ENCODE measurements at places on chromosomes 16 and 17.
A peak's percentile ranks its signal among the peaks of the same experiment; 100 is the strongest.

- DNase-seq, result no peak
These were observed 14.3 kb upstream of the NAGLU start for GRCh38 chr17:42521666-42522262.

DNA sequence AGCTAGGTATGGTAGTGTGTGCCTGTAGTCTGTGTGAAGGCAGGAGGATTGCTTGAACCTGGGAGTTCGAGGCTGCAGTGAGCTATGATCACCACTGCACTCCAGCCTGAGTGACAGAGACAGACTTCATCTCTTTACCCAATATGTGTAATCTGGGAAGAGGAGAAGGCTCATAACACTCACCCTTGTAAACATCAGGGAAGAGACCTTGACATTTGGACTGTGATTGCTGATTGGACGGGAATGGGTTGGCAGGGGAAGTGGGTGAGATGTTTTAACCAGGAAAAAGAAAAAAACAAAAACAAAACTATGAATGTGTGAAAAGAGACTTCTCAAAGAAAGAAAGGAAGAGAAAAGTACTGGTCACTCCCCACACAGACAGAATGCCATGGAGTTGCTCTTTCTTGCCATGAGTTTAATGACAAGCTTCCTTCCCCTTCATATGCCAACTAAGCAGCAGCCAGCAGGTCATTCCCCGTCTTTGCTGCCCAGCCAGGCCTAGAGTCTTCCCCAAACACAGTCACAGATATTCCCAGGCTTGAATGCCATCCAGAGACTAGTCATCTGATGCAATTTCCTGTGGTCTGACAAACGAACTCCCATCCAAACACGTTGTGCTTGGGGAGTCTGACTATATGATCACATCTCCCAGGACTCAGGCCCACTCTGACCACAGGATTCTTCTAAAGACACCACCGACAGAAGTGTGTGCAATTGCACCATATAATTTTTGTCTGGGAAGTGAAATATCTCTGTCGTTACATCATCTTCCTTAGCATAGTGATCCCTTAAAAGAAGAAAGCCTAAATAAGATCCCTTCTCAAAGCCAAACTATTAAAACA, 3.6 kb upstream of the XAF1 start:
- DNase-seq, result no peak

GRCh38 chr16:27193300-27193990, 9.9 kb upstream of the KDM8 start:
- no peak for DNase-seq

GRCh38 chr16:89041571-89042481, 51.8 kb upstream of the ACSF3 start:
- DNase-seq, result no peak

DNA sequence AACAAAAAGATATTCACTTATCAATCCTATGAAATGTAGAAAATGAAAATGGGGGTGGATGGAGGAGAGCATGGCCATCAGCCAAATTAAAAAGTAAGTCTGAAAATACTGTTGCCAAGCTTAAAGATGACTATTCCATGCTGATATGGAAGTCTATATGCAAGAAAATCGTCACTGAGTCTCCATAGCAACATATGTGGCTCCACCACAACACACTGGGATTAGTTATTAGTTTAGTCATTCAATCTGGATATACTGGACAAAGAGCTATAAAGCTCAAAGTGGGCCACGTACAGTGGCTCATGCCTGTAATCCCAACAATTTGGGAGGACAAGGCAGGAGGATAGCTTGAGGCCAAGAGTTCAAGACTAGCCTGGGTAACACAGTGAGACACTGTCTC, 24.7 kb upstream of the PSMD7 start:
- no peak for DNase-seq

DNA sequence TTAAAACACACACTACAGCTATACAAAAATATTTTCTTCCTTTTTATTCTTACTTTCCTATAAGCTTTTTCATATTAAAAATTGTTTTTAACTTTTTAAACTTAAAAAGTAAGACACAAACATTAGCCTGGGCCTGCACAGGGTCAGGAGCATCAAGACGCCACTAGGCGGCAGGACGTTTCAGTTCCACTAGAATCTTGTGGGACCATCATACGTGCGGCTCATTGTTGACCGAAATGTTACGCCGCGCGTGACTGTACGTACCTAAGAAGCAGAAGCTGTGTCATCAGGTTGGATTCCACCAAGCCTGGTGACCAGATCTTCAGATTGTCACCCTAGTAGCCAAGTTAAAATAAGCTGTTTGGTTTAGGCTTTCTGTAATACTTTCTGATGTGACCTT, 47.1 kb downstream of the USP10 start:
- no peak for DNase-seq

DNA sequence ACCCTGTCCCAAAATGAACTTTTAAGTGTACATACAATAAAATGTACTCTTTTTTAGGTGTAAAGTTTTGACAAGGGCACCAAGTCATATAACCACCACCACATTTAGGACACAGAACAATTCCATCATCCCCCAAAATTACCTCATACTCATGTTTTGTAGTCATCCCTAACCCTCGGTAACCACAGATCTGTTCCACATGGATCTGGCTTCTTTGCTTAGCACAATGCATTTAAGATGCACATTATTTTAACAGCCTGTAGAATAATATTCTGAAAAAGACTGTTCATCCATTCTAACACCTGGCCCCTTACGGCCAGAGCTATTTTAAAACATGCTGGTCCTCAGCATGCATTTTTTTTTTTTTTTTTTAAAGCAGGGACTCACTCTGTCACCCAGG, 25.2 kb upstream of the CFAP20 start:
- DNase-seq, result no peak

DNA sequence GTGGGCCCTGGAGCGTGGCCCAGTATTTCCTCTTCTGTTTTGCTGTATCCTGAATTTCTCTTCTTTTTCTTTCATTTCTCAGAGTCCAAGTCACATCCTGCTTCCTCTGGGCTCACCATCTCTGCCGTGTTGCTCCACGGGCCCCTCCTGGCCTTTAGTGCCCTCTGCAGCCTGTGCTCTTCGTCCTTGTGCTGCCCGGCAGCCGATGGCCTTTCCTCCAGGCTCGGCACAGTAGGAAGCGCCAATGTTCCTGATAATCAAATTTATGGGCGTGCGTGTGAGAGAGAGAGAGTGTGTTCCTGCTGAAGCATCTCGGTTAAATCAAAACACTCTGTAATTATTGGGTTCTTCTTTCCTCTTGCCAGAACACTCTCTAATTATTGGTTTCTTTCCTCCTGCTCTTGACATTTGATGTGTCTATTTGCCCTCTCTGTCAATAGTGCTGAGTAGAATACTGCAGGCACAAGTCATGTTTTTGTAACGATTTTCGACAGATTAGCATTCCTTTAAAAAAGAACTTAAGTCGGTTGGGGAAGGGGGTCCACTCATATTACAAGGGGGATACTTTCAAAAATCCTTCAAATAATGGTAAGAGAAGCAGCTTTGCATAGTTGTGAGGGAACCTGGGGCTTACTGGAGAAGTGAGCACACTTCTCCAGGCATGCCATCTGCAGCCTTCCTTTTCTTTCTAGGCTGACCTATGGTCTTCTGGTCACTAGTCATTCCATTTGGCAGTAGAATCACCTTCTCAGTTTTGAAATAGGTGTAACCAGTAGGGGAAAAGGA, 126.6 kb downstream of the RPTOR start:
- no peak for DNase-seq

DNA sequence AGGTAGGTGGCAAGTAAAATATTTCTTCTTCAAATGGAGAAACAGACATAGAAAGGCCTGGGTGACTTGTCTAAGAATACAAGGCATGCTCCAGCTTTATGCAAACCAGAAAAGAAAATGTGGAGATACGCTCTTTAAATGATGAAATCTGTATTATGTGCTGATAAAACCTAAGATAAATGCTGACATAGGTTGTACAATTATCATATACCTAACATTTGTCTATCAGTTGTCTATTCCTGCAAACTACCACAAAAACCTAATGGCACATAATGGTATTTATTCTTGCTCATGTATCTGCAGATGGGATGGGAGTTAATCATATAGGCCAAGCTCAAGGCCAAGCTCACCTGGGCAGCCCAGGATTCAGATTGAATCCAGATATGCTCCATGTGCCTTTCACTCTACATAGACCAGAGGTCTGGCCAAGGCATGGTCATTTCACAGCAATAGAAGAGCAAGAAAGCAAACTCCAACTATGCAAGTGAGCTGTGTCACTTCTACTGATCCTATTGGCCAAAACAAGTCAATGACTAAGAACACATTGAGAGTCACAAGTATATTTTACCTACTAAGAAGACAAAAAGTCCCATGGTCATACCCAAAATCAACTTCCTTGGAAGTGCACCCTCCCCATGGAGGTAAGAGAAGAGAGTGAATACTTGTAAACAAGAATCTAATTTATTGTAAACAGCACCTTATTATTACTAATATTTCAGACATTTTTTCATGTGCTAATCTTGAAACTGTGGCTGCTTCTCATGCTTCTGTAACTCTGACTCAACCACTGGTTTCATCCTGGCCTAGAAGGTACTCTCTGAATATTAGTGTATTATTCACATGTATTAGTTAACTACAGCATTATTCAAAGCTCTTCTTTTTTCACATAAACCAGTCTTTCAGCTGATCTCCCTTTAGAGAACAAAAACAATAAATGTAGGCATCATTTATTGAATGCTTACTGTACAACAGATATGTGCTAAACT, 270.7 kb upstream of the SOX9 start:
- no peak for DNase-seq

GRCh38 chr17:28532050-28532960, 20.1 kb downstream of the UNC119 start:
- no peak for DNase-seq

- DNase-seq, result no peak
These were observed 69.0 kb upstream of the GNAO1 start for GRCh38 chr16:56122251-56122650.

DNA sequence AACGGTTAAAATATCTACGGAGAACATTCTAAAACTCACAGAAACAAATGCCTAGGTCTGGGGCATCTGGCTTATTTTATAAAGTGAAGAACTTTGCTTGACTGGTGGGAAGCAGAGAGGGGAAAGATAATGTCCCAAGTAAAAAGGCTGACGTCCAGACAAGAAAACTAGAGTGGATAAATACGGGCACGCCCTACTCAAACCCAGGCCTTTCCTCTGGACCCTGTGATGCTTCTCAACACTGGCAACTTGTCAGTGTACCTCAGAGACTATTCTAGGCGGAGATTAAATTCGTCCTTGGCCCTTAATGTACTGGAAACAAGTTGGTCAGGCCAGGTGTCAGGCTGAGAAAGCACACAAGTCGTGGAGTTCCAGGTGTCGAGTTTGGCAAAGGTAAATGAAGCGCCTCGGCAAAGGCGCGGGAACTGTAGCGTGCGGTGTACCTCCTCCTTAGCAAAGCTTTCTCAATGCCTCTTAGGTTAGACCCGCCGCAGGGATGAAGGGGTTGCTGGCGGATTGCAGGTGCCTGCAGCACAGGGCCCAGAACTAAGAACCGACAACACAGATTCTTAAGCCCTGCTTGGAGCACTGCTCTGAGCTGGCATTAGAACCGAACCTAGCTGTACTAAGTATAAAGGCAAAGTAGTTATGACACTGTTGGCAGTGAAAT, 668 bp upstream of the UNK start:
- no peak for DNase-seq

- no peak for DNase-seq
These were observed 186.0 kb downstream of the TANC2 start for GRCh38 chr17:63151941-63152523.

DNA sequence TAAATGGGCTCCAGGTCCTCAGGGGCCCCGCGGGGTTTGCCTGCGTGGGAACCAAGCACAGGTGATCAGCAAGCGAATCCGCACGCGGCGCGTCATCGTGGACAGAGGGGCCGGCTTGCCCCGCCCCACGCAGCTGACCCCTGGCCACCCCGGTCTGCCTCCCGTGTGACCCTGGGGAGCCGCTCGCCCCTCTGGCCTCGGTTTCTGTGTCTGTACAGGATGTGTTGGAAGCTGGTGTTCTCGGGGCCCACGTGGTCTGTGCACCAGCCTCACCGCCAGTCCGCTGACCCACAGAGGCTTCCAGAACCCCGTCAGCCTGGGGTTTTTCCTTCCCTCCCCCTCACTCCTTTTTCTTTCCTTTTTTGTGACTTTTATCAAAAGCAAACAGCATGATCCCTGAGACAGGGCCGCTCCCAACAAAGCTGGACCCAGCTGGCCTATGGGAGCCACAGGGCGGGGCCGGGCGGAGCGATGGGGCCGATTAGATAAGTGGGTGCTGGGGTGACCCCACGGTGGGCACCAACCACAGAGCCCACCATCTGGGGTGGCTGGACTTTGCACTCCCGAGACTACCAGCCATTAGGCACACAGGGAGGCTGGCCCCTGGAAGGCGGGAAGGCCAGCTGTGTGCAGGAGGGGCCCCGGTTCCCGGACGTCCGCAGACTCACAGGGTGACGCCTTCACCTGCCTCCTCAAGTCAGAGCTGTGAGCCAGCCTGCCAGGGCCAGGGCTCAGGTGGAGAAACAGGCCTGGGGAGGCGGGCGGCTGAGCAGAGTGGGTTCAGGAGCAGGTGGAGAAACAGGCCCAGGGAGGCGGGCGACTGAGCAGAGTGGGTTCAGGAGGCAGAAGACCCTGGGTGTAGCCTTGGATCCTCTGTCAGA, 56.0 kb downstream of the ZFPM1 start:
- DNase-seq, result peak; percentile 53

DNA sequence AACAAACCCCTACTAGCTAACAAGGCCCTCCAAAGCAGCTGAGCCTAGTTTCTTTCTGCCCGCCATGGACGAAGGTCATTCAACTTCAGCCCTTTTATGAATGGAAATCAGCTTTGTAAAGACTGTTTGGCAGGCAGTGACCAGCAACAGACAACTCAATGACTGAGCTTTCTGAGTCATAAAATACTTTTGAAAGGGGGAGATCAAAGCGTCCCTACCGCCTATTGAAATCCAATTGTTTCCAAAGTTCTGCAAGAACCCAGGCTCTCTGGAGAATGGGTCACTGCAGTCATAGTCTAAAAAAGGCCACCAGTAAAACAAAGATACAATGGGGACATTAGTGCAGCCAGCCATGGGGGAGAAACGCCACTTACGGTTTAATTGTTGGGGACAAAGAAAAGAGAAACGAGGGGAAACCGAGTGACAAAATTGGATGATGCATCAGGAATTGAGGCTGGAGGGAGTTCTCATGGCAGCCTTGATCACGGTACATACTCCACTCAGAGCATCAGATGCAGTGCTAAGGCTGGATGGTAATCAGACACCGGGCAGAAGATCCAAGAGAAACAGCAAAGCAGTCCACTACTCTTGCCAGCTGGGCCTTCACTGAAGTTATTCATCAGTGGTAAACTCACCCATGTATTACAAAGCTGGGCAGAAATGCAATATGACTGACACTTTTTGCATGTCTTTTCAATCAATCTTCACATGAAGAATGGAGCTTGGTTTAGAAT, 9.8 kb downstream of the ADAMTS18 start:
- no peak for DNase-seq

GRCh38 chr17:13537871-13538643, 63.7 kb downstream of the HS3ST3A1 start:
- no peak for DNase-seq

DNA sequence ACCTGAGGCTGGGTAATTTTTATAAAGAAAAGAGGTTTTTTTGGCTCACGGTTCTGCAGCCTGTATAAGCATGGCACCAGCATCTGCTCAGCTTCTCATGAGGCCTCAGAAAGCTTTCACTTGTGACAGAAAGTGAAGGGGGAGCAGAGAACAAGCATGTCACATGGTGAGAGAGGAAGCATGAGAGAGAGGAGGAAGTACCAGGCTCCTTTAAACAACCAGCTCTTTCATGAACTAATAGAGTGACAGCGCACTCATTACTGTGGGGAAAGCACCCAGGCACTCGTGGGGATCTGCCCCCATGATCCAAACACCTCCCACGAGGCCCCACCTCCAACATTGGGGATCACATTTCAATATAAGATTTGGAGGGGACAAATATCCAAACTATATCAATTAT, 86.8 kb downstream of the USP32 start:
- DNase-seq, result no peak

- no peak for DNase-seq
These were observed 313.3 kb upstream of the XYLT1 start for GRCh38 chr16:17784073-17784472.
